ENCODE measurements at places on chromosomes 3 and 15.
A peak's percentile ranks its signal among the peaks of the same experiment; 100 is the strongest.

DNA sequence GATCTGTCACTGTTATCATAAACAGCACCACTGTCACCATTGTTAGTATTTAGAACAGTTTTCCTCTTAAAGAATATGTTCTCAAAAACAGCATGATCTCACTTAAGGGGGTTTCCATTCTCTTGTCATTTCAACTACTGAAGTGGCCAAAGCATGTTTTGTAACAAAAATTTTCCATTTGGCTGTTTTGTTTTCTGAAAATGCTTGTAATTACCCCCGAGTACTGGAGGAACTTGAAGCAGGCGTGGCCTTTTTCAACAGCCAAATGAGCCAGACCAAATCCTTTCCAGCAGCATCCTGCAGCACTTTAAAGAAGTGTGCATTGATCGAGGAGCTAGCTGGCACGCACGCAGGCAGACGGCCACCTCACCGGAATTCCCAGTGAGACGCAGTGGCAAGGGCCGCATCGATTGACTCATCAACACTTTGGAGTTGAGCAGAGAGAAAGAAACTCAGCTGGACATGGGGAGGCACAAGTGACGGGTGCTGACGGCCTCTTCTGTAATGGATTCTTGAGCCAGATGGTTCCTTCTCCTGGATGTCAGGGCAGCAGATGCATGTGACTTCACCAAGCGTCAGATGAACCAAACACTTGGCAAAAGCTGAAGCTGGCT lies 234.3 kb upstream of the IGF1R start:
- no peak for DNase-seq

DNA sequence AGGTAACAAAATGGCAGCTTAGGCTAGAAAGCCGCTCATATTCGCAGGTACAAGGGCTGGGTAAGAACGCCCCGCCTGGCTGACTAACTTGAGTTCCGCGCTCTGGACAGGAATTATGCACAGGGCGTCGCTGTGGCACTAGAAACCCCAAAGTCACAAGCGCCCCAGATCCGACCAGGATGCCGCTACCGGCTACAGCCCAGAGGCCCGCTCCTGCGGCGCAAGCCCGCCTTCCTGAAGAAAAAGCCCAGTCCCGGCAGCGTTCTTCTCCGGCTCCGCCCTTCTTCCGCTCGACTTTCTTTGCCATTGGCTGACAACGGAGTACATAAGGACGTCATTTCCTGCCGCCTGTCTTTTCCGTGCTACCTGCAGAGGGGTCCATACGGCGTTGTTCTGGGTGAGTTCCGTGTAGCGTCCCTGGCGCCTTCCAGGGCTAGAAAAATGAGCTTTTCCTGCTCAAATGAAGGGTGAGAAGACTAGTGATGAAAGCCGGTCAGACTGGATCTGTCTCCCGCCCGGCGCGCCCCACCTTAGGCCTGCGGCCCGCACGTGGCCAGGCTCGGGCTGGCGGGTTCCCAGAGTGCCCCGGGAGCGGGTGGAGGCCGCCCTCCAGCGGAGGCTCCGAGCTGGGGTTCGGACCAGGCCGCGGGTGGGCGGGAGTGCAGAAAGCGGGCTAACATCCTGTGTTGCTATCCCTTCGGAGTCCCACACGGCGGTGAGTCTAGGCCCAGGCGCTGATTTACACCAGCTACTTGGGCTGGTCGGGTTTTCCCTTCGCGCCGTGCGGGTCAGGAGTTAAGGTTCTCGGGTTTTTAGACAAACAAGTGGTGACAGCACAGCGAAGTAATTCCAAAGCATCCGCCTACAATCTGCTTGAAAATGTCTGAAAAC lies at the start of gene RPSA:
RPSA (plus strand) TSS at position 353 of the 891 bp plus-strand sequence. CDS start 934 bp downstream, outside the sequence.
- DNase-seq = peak; percentile 99

- DNase-seq = no peak
These were observed 54.3 kb downstream of the RIOX2 start for GRCh38 chr3:97917813-97918536.

DNA sequence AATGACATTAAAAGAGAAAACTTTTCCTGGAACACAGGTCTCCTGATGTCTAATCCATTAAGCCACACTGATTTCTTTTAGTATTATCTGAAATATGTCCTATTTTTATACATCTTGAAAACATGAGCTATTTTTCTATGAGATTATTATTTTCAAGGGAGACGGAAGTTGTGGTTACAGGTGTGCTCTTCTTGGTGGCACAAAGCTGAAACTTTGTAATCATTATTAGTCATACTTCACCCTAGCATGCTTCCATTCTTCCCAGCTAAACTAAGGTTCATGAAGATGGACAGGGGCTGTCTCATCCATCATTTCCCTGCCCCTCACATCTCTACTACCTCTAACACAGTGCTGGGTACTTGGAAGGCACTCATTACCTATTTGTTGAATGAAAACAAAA lies 85.6 kb upstream of the POU1F1 start:
- no peak for DNase-seq

DNA sequence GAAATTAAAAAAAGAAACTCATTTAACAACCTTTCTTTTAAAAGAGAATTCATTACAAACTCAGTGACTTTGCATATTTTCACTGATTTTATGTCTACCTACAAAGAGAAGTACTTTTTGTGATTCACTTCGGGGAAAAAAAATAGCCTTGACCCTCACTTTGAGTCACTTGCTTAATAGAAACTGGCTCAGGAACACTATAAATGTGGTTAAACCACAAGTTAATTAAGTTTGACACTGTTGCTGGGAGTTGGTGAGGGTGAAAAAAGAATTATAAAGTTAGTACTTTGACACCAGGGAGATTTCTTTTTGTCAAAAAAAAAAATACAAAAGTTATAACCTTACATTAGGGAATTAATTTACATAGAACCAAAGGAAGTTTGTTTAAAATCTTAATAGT lies 810.9 kb downstream of the NR2F2 start:
- DNase-seq = no peak

DNA sequence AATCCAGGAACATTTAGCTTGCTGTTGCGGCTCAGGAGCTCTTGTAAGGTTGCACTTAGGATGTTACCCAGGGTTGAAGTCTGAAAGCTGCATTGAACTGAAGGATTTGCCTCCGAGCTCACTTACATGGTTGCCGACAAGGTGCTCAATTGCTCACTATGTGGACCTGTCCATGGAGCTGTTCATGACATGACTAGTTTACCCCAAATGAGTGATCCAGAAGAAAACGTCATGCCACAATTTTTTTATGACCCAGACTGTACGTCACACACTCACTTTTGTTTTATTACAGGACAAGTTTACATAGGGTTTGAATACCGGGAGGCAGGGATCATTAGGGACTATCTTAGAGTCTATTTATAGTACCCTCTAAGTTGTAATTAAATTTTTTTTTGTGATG lies 21.0 kb upstream of the CLDN11 start:
- DNase-seq = no peak

DNA sequence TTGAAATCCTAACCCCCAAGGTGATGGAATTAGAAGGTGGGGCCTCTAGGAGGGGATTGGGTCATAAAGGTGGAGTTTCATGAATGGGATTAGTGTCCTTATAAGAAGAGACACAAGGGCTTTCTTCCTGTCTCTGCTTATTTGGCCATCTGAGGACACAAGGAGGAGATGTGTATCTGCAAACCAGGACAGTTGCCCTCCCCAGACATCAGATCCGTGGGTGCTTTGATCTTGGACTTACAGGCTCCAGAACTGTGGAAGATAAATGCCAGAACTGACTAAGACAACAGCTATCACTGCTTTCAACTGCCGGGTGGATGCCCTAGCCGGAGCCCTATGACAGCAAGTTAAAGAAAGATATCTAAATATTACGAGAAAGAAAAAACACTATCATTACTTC lies 94.4 kb downstream of the CHRNA7 start:
- DNase-seq = no peak

DNA sequence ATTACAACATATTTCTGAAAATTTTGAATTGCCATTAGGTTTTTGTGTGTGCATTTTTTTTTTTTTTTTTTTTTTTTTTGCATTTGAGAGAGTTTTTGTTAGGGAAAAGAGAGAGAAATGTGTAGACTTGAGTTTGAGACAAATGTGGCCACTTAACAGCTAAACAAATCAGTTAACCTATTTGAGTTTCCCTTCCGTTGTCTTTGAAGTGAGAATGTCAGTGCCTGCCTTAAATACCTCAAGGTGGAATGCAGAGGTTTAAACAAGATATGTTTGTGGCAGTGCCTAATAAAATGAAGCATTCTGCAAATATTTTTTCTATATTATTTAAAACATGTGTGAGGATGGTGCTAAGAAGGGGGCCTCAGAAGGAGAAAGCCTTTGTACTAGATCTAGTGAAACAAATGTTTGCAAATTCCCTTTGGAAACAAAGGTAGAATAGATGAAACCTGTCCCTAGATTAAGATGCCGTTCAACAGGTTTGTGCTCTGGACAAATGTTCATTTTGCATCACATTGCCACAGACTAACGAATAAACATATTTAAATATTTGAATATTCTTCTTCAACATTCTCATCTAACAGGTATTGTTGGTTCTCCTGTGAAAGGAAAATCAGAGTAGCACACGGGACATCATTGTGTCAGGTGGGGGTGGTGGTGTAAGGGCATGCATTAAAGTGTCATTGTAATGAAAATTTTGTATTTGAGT lies 80.7 kb downstream of the SATB1 start:
- DNase-seq = no peak
